ENCODE measurements at places on chromosomes 3 and 15.

DNA sequence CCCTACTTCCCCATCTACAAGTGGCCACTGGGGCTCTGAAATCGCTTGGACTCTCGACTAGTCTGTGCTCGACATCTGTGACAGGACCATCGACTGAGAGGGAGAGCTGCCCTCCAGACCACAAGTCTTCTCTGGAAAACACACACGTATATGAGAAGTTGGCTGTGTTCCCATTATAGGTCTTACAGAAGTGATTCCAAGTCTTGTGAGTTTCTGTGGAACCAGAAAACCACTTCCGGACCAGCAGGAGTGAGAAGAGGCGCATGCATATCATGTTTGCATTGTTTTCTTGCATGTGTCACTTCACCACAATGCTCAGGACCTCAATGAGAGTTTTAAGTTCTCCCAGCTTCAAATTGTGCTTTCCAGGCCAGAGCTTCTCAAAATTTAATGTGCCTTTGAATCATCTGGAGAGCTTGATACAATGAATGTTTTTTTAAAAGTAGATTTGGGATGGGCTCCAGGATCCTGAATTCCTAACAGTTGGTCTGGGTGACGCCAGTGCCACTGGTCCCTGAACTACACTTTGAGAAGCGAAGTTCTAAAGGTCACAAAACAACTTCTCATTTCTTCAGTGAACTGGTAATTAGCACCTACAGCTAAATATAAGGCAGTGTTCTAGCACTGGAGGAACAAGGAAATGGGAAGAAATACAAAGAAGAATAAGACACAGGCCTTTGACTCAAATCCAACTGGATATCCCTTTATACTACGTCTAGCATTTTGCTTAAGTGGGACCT lies 15.7 kb downstream of the LIPC start:
- DNase-seq: peak; percentile 95

- no peak for DNase-seq
These were observed 14.8 kb downstream of the TNK2 start for GRCh38 chr3:195893516-195893915.

- no peak for DNase-seq
These were observed 29.0 kb downstream of the AQP9 start for GRCh38 chr15:58167095-58167691.

DNA sequence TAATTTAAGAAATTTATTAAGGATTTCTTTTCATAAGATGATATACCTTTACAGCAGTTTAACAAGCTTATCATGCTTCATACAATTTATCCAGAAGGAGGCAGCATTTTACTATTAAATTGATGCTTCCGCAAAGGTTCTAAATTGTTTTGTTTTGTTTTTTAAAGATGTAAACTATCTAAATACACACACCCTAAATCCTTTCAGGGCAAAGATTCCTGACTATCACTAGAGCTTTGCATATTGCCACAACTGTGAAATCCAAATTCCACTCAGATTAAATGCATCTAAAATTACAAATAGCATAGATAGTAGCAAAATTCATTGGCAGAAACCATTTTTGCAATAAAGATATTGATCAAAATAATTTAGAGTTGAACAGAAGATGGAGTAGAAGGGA lies 44.5 kb upstream of the CCNL1 start:
- peak; percentile 50 for DNase-seq

DNA sequence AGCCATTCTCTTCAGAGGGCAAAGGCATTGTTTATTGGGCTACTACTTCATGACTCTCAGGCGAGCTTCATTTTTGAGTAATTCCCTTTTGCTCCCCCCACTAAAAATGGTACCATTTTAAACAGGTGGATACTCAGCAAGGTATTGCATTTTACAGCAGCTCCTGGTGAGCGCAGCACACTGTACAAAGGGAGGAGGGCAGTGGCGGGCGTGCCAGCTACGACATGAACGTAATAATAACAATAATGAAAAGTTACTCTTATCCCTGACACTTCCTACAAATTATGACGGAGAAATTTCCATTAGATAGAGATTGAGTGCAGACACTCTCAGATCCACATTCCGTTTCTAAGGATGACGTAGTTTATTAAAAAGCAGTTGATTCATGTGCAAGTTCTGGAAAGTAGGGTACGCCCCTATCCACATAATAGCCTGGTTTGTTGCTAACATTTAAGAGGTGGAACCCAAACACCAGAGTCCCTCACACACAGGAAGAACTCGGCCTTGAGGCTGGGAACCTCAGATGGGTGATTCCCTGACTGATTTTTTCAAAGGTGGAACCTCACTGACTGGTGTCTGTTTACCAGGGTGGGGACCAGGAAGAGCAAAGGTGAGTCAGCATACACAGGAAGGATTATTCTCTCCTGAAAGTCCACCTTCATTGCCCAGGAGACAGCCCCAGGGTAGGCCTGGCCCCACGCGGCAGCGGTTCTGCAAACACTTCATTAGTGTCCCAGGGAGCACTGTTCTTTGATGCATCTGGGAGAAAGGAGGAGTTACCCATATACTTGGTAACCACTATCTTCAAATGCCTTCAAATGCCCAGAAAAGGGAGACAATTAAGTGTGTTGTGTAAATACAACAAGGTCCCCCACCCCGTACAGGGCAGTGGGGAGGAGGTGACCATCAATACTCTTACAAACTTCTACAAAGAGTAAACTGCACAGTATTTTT lies 69.9 kb downstream of the LDHAL6B start:
- no peak for DNase-seq

- no peak for DNase-seq
These were observed 234.6 kb upstream of the BCHE start for GRCh38 chr3:166071831-166072230.

DNA sequence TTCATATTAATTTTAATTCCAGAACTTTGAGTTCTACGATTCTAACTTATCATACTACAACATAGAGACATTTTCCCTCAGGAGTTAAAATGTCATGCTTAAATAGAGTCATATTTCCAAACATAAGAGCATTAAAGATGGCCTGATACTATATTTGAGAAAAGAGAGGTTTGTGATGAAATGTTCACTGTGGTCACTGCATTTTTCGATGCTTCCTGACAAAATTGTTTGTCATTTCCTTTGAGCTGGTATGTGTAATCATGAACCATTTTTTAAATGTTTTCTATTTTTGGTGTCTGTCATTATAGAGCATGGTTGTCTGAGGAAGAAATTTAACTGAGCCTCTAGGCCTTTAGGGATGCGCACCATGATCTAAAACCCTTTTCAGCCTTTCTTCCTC lies 721.4 kb upstream of the NR2F2 start:
- peak; percentile 12 for DNase-seq

GRCh38 chr3:36944641-36945270 lies at the start of gene TRANK1:
Gene TRANK1 (minus strand): TSS chr3:36945054. CDS start chr3:36944809, 245 bp downstream.
- DNase-seq: peak; percentile 60

DNA sequence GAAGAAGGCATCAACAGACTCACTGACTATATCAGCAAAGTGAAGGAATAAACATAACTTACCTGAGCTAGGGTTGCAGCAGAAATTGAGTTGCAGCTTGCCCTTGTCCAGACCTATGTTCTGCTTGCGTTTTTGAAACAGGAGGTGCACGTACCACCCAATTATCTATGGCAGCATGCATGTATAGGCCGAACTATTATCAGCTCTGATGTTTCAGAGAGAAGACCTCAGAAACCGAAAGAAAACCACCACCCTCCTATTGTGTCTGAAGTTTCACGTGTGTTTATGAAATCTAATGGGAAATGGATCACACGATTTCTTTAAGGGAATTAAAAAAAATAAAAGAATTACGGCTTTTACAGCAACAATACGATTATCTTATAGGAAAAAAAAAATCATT lies 17.8 kb downstream of the LMOD3 start:
- DNase-seq: no peak

GRCh38 chr3:179375091-179375999 lies 27.8 kb downstream of the MFN1 start:
- no peak for DNase-seq

DNA sequence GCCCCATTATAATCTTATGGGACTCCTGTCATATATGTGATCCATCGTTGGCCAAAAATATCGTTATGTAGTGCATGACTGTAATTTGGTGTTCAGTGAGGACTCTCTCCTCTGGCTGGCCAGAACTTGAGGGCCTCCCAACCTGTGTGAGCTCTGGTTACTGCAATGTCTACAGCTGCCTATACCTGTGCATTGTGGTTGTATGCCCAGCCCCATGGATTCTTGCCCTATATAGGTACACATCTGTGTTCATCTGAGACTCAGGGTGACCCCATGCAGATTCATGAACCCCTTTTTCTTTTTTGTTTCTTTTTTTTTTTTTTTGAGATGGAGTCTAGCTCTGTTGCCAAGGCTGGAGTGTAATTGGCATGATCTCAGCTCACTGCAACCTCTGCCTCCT lies 32.6 kb upstream of the KLF13 start:
- no peak for DNase-seq

DNA sequence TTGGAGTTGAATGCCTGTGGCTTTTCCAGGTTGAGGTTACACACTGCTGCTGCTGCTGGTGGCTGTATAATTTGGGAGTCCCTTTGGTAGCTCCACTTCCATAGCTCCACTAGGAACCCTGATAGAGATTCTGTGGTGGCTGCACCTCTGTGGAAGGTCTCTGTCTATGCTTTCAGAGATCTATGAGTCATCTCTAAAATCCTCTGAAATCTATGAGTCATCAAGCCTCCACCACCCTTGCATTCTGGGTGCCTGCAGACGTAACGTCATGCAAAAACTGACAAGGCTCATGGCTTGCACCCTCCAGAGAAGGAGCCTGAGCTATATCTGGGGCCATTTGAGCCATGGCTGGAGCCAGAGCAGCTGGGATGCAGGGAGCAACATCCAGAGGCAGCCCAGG lies 1037.0 kb upstream of the CFAP20DC start:
- DNase-seq: peak; percentile 69

DNA sequence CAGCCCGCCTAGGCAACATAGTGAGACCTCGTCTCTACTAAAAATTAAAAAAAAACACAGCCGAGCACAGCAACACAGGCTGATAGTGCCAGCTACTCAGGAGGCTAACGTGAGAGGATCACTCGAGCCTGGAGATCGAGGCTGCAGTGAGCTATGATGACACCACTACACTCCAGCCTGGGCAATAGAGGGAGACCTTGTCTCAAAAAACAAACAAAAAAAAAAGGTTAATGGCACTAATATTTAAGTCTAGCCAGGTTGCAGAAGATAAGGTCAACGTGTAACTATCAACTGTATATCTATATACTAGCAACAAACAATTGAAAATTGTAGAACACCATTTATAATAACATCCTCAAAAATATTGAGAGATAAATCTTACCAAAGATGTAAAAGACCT lies 75.1 kb downstream of the MYO9A start:
- DNase-seq: no peak

- DNase-seq: no peak
These were observed 154.6 kb downstream of the CHST2 start for GRCh38 chr3:143273975-143274690.

DNA sequence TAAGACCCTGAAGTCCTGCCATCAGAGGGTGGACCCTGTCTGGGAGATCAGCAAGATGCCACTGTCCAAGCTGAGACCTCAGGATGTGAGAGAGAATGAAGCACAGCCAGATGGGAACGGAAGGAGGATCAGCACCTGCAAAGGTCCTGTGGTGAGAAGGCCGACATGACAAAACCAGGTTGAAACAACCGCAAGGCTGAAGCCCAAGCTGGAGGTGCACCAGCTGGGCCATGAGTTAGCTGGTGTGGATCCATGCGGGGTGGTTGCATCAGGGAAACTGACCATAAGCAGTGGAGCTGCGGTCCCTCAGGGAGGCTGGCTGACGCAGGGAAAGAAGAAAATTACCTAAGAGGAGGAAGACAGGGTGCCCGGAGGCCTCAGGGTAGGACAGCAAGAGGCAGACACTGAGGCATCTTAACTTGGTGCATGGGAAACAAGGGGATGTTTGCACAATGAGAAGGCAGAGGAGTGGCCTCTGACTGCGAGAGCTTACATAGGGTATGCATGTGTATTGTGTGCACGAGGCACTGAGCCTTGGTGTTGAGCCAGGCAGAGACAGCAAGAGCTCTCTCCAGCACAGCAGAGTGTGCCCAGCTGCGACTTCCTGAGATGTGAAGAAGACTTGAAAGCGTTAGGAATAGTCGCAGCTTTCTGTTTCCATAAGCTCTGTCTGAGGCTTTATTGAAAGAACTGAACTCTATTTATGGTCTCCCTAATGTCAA lies 497.7 kb downstream of the OCA2 start:
- DNase-seq: peak; percentile 47

GRCh38 chr3:158842976-158843375 lies 41.1 kb downstream of the MFSD1 start:
- DNase-seq: peak; percentile 12

DNA sequence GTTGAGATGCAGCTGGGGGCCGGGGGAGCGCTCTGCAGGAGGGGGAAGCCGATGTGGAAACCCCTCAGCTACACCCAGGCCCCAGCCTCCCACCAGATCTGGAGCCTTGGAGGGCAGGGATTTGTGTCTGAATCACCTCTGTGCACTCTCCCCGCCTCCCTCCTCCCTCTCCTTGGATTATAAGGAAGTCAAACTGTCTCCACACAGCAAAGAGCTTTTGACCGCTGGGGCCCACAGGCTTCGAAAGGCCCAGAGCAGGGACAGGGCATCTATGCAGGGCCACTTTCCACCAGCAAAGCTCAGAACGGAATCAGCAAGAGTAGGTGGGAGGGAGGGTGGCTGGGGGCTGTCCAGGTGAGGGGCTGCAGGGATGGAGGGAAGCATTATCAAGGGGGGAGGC lies 68.9 kb downstream of the IQSEC1 start:
- DNase-seq: no peak

- peak; percentile 90 for DNase-seq
These were observed 75.0 kb downstream of the FEM1B start for GRCh38 chr15:68352401-68353062.

GRCh38 chr15:99149366-99149765 lies 44.5 kb downstream of the SYNM start:
- DNase-seq: no peak

GRCh38 chr3:15495461-15496340 lies 25.8 kb downstream of the COLQ start:
- no peak for DNase-seq

- no peak for DNase-seq
These were observed 104.8 kb downstream of the TGFBR2 start for GRCh38 chr3:30711151-30711550.
